ENCODE measurements at places on chromosomes 4 and X. TPM values are rescaled to one million over a fixed set of nuclear protein-coding genes. Genes with fewer than 3 reads are reported as not detected.

- H3K27ac ChIP-seq: no peak overlapping the region
- no peak overlapping the region for H3K4me3 ChIP-seq
- H3K27me3 ChIP-seq: peaks cover 23% of the 10 kb centered on the region
- no peaks in the 10 kb centered on the region for H3K36me3 ChIP-seq
- DNase-seq: no peak
- no peaks in the 10 kb centered on the region for H3K4me1 ChIP-seq
These were observed 689 bp downstream of the NR0B1 start for GRCh38 chrX:30308263-30309138.

DNA sequence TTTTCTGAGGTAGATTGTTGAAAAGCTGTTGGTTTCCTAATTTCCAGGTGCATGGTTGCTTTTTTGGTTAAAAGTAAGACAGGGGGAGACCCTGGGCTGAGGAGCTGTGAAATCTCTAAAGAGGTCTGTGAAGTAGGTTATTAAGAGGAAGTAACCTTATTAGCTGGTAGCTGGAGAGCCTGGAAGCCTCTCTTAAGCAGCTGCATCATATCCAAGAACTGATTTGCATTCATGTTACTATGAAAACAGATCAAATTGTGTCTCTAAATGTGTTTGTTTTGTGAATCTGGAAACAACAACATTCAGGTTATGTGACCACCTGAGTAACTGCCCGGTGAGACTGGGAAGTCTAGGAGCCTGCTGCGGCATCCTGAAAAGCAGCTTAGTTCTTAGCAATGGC is 54.1 kb downstream of the ARHGAP10 start:
- H3K4me3 ChIP-seq: no peak overlapping the region
- no peak for DNase-seq
- H3K27me3 ChIP-seq: no peaks in the 10 kb centered on the region

The FLNA gene
- total RNA-seq: 654 TPM

- no peak for DNase-seq
- no peak overlapping the region for H3K27ac ChIP-seq
- no peaks in the 10 kb centered on the region for H3K4me1 ChIP-seq
- H3K4me3 ChIP-seq: no peak overlapping the region
- H3K27me3 ChIP-seq: no peaks in the 10 kb centered on the region
These were observed 9.3 kb downstream of the PRSS12 start for GRCh38 chr4:118343501-118343900.

The SPATA18 gene
- 6.4 TPM for total RNA-seq

The SMAD1 gene
- 65.1 TPM for total RNA-seq
